T-helper 2 cell (primary cell): ENCODE measurements at places on chromosomes 7 and 10.

DNA sequence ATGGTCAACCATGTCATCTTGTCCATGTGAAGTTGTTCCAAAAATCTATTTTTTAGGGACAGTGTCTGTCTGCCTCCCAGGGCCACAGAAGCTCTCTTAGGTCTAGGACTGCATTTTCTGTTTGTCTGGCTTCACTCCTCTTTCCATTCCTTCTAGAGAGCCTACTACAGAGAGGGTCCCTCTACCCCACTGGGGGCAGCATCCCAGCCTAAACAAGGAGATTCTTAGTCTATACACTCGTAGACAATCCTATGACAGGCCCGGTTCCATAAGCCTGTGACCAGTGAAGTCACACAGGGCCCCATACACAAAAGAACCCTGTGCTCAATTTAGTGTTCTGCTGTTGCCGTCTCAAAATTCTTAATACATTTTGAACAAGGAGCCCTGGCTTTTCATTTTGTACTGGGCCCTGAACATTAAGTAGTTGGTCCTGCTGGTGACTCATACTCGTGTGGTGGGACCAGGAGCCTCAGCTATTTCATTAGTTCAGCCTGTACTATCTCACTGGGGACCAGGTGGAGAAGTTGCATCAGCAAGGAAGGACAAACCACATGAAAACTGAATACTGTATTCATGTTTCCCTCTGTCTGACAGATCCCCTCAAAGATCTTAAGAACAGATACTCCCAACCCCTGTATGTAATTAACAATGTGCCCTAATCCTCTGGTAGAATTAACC lies 23.5 kb upstream of the FAM180A start:
- no peak for DNase-seq

GRCh38 chr10:133359554-133359971 lies 1.7 kb upstream of the FUOM start:
- no peak for DNase-seq

GRCh38 chr7:136530831-136531230 lies 337.6 kb upstream of the CHRM2 start:
- no peak for DNase-seq

DNA sequence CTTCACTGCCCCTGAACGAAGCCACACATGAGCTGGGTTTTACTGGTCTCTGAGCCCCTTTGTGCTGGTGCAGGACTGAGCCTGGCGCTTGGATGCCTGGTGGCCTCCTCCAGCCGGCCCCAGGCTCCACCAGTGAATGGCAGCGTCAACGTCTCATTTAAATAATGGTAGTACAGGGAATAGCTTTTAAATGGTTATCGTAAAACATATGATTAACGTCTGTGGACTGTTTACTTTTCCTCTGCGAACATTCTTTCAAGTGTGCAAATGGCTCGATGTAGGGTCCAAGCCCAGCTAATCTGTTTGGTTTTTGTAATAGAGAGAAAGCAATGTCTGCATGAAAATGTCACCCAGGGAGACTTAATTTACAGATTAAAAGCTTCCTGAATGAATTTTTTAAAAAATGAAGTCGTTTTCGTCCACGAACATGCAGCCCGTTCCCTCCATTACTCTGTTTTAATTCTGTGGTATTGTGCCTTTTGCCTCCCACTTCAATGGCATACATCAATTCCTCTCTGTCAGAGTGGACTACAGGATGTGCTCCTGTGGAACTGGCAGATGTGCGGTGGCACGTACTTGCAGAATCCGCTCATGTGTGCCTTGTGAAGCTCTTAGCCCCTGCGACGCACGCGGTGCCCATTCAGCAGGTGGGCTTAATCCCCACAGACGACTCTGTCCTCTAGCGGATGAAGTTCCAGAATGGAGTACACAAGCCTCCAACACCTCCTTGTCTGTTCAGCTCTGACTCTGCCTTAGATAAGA lies 192.7 kb downstream of the TCF7L2 start:
- no peak for DNase-seq

GRCh38 chr10:76301211-76301610 lies 869.8 kb downstream of the LRMDA start:
- DNase-seq = no peak

- DNase-seq = no peak
Measured at GRCh38 chr7:41328131-41328530, 374.8 kb downstream of the INHBA start.

DNA sequence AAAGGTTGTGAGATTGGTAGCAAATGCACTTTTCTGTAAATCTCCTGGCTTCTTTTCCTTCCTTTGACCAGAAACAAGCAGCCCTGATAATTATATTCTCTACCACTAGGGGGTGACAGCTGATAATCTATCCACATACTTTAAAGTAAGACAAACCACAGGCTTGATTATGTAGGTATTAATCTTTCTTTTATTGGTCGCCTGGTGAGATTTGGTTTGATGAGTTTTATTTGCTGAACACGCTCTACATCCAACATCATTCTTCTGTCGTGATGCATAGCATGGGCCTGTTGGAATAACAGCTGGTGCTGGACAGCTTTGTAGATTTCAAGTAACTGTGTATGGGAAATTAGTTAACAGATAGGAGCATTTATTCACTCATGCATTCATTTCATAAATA lies 63.5 kb downstream of the ZNF365 start:
- no peak for DNase-seq

- DNase-seq = no peak
Measured at GRCh38 chr10:31064348-31064747, 32.7 kb upstream of the ZNF438 start.

DNA sequence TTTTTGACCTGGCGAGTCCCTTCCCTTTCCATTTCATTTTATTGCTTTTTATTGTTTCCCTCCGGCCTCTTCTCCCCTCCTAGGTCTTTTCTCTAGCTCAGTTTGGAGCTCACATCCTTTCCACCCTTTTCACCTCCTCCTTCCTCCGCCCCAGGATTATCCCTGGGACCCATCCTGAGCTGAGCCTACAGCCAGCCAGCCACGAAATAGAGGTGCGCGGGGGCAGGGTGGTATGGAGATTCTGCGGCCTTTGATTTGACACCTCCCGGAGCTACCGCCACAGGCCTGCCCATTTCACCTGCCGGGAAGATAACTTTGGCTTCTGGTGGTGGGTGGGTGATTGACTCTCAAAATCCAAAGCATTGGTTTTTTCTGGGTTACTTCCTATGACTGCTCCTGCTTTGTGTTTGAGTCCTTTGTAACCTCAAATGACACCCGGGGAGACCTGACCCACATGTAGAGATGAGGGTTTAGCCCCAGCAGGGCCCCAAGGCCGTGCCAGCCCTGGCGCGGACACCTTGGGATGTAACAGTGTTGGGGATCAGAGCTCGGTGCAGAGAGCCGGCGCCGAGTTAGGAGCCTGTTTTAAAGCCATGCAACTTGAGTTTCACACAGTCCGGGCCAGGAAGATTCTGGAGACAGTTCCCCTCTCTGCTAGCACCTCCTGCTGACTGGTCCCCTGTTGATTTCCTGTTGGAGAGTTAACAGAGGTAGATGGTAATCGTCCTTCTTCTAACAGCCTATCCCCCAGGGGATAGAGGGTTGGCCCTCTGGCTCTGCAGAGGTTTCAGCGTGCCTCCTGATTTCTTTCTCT lies 1.5 kb downstream of the DUSP5 start:
- DNase-seq = no peak

DNA sequence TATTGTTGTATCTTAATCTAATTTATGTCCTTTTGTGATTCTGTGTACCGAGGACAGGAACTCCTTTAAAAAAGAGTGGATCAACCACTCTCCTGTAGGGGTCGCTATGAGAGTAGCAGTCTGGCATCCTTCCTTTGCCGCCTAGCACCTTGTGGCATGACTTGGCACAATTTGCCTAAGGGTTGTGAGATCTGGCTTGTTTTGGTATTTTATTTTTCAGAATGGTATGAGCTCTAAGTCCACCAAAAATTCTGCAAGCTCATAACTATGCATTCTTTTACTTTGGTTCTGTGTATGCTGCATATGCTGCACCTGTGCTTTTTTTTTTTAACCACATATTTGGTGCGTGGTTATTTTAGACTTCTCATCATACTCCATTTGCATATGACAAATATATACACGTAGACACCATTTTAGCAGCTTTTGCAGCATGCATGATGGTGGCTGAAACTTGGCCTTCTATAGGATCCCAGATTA lies 112.8 kb downstream of the CDK14 start:
- no peak for DNase-seq

- DNase-seq = no peak
Measured at GRCh38 chr7:137371616-137372015, 28.1 kb upstream of the PTN start.

DNA sequence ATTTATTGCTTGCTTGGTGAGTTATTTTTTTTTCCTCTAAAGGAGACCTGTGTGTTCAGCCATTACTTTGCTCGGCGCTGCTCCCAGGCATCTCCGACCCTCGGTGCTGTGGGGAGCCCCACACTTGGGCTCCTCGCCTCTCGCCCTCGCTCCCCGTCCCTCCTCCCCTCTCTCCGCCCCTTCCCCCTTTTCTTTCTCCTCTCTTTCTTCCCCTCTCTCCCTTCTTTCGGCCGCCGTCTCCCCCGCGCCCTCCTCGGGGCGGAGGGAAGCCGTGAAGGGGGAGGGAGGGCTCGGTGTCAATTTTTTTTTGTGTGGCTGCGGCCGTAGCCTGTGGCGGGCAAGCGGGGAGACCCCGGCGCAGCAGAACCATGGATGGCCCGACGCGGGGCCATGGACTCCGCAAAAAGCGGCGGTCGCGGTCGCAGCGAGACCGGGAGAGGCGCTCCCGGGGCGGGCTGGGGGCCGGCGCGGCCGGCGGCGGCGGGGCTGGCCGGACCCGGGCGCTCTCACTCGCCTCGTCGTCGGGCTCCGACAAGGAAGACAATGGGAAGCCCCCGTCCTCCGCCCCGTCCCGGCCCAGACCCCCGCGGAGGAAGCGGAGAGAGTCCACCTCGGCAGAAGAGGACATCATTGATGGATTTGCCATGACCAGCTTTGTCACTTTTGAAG lies 1.1 kb downstream of the AUTS2 start:
- no peak for DNase-seq

GRCh38 chr7:106659166-106659962 lies 1.6 kb downstream of the CCDC71L start:
- DNase-seq = no peak

GRCh38 chr10:97318772-97319651 lies at the start of gene FRAT1:
Gene FRAT1 (plus strand): TSS chr10:97319271. CDS start chr10:97319454, 183 bp downstream.
- peak; percentile 87 for DNase-seq

GRCh38 chr7:5691606-5692005 lies 89.9 kb downstream of the RNF216 start:
- no peak for DNase-seq

DNA sequence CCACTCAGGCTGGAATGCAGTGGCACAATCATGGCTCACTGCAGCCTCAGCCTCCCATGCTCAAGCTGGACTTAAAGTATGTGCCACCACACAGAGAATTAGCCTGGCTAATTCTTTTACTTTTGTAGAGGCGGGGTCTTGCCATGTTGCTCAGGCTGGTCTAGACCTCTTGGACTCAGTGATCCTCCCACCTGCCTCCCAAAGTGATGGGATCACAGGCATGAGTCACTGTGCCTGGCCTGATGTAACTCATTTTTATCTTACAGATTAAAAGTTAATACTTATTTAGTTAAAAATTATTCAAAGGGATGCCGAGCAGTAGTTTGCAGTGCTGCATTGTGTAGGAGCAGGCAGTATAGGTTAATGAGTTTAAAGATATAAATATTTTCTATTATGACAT lies 12.6 kb upstream of the PLXDC2 start:
- DNase-seq = no peak

- no peak for DNase-seq
Measured at GRCh38 chr10:112389271-112389822, 15.4 kb downstream of the ACSL5 start.

- no peak for DNase-seq
Measured at GRCh38 chr7:118250860-118251494, 26.5 kb downstream of the ANKRD7 start.

GRCh38 chr10:20883552-20883951 lies 13.6 kb downstream of the NEBL start:
- DNase-seq = no peak

- DNase-seq = no peak
Measured at GRCh38 chr7:77235276-77235675, 35.7 kb upstream of the FGL2 start.

DNA sequence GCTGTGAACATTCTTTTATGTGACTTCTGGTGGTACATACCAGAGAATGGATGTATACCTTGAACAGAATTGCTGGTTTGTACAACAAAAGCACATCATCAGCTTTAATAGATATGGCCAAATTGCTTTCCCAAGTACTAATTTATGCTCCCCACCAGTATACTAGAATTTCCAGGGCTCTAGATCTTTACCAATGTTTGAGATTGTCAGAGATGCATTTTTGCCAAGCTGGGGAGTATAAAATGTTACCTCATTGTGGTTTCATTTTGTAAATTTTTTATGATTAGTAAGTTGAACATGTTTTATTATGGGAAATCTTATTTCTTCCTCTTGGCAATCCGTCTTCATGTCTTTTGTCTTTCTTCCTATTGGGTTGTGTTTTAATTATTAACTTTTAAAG lies 179.9 kb upstream of the TMEM106B start:
- no peak for DNase-seq

DNA sequence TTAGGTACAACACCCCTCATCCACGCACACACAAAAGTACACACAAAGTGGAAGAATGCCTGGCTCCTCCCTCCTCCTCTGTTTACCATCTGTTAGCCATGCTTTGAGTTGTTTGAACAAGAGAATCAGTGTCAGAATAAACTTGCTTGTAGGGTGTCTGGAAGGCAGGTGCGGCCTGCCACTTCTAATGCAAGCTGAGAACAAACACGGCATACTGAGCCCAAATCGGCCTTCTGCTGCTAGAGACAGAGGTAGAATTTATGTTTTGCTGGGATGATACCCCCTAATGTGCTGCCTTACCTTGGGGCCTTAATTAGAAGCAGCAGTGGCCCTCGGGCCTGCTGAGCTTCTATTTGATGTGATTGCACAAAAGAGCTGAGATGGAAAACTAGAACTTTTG lies 24.9 kb upstream of the FAM180A start:
- DNase-seq = no peak
